Activated naive CD8-positive, alpha-beta T cell treated with anti-CD3 and anti-CD28 coated beads for 36 hours (primary cell): ENCODE measurements at places on chromosomes 16 and 17. TPM values are rescaled to one million over a fixed set of nuclear protein-coding genes. Genes with fewer than 3 reads are reported as not detected.

The ITGA2B gene
- 0.62 TPM for total RNA-seq

The CEP112 gene
- total RNA-seq = 1.3 TPM

The TMEM92 gene
- not detected for total RNA-seq

The TBC1D3C gene
- 0.86 TPM for total RNA-seq

The SHMT1 gene
- 52.2 TPM for total RNA-seq

The CD300A gene
- 5.6 TPM for total RNA-seq

The GP1BA gene
- total RNA-seq = not detected

The HOXB2 gene
- 7.7 TPM for total RNA-seq

The POLR2C gene
- total RNA-seq = 72.1 TPM

The TMEM114 gene
- total RNA-seq = not detected

The WNT3 gene
- total RNA-seq = 0.08 TPM

The NPIPA8 gene
- total RNA-seq = 9.2 TPM

The DDX28 gene
- 32.3 TPM for total RNA-seq

The ANKRD40CL gene
- not detected for total RNA-seq

The CCL5 gene
- 16.4 TPM for total RNA-seq

The SKAP1 gene
- total RNA-seq = 54.2 TPM

The PDILT gene
- not detected for total RNA-seq

The PRRT2 gene
- total RNA-seq = 1.3 TPM

The CDRT15L2 gene
- total RNA-seq = not detected

The ANKRD13B gene
- 17.9 TPM for total RNA-seq

The SMPD3 gene
- 0.06 TPM for total RNA-seq

The GUCY2D gene
- total RNA-seq = not detected

The ITGAD gene
- not detected for total RNA-seq

The GHDC gene
- 14.6 TPM for total RNA-seq

The MYH3 gene
- total RNA-seq = 3.2 TPM

The LRRC36 gene
- total RNA-seq = 1.1 TPM

The KCNG4 gene
- not detected for total RNA-seq

The PPP1R27 gene
- total RNA-seq = not detected

The SLC13A5 gene
- not detected for total RNA-seq

The CD300C gene
- total RNA-seq = not detected

The FLCN gene
- 22.7 TPM for total RNA-seq

The GAS7 gene
- total RNA-seq = 0.76 TPM

The CDRT15 gene
- not detected for total RNA-seq

The SCARF1 gene
- 2.6 TPM for total RNA-seq
